ENCODE measurements at places on chromosomes 7 and 10. TPM values are rescaled to one million over a fixed set of nuclear protein-coding genes. Genes with fewer than 3 reads are reported as not detected.

The OR2A7 gene
- 1.4 TPM for polyA plus RNA-seq

The CASTOR2 gene
- 1.7 TPM for polyA plus RNA-seq

The SKIDA1 gene
- 0.73 TPM for polyA plus RNA-seq

The AMZ1 gene
- 0.07 TPM for polyA plus RNA-seq

The GRID1 gene
- polyA plus RNA-seq: 0.46 TPM

The LBX1 gene
- polyA plus RNA-seq: 0.11 TPM

The SPDYE18 gene
- polyA plus RNA-seq: 0.50 TPM

The ST8SIA6 gene
- 0.18 TPM for polyA plus RNA-seq

The OPALIN gene
- 0.18 TPM for polyA plus RNA-seq

The ARHGAP12 gene
- 43.5 TPM for polyA plus RNA-seq

The KNDC1 gene
- polyA plus RNA-seq: 0.02 TPM

The SP8 gene
- polyA plus RNA-seq: 0.05 TPM

GRCh38 chr7:44646921-44647636 lies 40.7 kb downstream of the OGDH start:
- no peak for DNase-seq

GRCh38 chr7:81140775-81141174 lies 221.9 kb upstream of the SEMA3C start:
- DNase-seq: no peak

DNA sequence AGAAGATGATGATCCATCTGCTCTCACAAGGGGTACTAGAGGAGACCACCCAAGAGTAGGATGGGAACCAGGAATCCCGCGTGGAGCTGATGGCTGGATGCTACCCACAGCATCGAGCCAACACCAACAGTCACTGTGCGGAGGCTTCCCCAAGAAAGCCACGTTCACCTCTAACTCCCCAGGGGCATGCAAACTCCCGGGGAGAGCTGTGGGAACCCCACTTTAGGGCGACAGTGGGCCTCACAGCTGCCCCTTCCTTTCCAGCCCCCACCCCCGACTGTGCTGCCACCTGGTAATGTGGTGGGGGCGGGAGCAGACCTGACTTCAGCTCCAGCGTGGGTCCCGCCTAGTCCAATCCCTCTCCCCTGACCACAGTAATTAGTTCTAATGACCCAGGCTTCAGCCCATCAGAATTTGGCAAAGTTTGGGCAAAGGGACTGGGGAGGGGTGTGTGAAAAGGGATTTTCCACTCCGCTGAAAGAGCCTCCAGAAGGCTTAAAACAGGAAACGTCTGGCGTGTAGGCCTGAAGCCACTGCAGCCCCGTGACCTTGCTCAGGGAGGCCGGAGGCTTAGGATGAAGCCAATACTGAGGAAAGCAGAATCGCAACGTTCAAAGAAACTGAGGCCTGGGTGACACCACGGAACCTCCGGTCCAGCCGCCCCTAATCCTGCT lies 20.3 kb downstream of the ASB13 start:
- DNase-seq: no peak

GRCh38 chr10:50388181-50388580 lies 136.9 kb upstream of the ASAH2 start:
- no peak for DNase-seq

GRCh38 chr10:97372233-97372875 lies 28.8 kb downstream of the RRP12 start:
- no peak for DNase-seq

- no peak for DNase-seq
Observed at GRCh38 chr7:15554081-15554480, 7.7 kb downstream of the AGMO start.

GRCh38 chr7:7731732-7732131 lies 13.3 kb upstream of the RPA3 start:
- no peak for DNase-seq

GRCh38 chr10:8172604-8173003 lies 118.1 kb downstream of the GATA3 start:
- DNase-seq: no peak

GRCh38 chr10:53140506-53140905 lies 367.9 kb upstream of the MBL2 start:
- no peak for DNase-seq

DNA sequence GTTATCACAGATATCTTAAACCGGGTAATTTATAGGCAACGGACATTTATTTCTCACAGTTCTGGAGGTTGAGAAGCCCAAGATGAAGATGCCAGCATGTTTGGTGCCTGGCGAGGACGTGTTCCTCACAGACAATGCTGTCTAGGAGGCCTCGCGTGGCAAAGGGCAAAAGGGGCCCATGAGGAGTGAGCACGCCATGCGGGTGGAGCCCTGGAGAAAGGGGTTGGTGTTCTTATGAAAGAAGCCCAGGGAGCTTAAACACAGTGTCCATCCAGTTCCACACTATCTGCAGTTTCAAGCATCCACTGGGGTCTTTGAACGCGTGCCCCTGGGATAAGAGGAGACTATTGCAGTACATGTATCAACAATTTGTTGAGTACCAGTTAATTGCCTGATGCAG lies 51.4 kb downstream of the CXCL12 start:
- no peak for DNase-seq

DNA sequence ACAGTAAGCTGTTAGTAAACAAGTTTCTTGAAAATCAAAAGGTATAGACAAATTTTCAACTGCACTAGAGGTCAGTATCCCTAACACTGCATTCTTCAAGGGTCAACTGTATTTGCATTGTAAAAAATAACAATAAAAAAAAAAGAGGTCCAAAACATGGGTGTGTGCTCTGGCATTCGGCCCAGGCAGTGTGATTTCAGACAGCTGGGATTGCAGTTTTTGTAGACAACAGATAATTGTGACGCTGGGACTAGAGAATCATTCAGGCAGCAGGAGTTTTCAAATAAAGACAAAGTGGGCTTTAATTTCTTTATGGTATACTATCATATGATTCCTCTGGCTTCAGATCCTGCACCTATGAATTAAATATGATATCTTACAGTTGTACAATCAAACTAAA lies 543.2 kb upstream of the SEMA3D start:
- no peak for DNase-seq

- no peak for DNase-seq
Observed at GRCh38 chr10:52539463-52539862, 225.4 kb downstream of the DKK1 start.

All from thymus (tissue), 14 donors.